Esophagus mucosa (tissue), 1 donor: ENCODE measurements at places on chromosomes 5 and 9.

- ATAC-seq, result no peak
Observed at GRCh38 chr9:23824830-23825591, 1.0 kb downstream of the ELAVL2 start.

- peak; percentile 46 for ATAC-seq
Observed at GRCh38 chr9:20320921-20321320, 301.4 kb downstream of the MLLT3 start.

GRCh38 chr5:179393078-179393477 lies 47.8 kb upstream of the ADAMTS2 start:
- peak; percentile 79 for ATAC-seq

- no peak for ATAC-seq
Observed at GRCh38 chr5:176881816-176882566, 17.2 kb downstream of the HK3 start.

DNA sequence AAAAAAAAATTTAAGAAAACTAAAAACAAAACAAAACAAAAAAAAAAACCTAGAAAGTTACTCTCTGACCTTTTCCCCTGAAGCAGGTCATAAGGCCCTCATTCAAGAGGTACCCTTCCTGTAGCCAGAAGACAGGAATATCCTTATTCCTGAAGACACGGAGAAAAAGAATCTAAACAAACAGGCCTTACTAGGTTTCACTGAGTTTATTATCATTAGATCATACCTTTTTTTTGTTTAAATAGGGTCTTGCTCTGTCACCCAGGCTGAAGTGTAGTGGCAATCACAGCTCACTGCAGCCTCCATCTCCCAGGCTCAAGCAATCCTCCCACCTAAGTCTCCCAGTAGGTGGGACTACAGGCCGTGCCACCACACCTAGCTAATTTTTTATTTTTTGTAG lies 11.7 kb upstream of the CDKN2AIPNL start:
- ATAC-seq, result no peak
